ENCODE measurements at places on chromosomes 1 and 21.

GRCh38 chr1:246932366-246932700, 585 bp upstream of the AHCTF1 start:
- no peak for DNase-seq

- DNase-seq: no peak
Measured at GRCh38 chr1:173601588-173601987, 1.3 kb downstream of the SLC9C2 start.

DNA sequence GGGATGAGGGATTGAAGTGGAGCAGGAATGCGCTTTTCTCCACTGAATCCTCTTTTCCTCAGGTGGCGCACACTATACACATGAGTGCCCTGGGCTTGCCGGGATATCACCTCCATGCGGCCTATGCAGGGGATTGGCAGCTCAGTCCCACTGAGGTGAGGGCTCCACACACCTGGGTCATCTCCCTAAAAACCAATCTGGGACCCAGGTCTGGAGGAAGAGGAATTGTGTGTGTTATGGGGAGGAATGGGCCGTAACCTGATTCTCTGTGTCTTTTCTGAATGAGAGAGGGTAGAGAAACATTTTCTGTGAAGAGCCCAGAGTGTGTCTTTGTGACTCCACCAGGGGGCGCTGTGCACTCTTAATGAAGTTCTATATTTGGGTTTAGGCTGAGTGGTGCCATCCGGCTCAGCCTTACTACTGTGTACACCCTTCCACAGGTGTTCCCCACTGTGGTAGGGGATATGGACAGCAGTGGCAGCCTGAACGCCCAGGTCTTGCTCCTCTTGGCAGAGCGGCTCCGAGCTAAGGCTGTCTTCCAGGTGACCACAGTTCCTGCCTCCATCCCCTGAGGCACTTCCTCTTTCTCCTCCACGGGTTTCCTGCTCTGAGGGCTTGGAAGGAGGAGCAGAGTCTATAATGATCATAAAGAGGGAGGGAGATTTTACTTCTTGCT, 1.5 kb downstream of the TOMM40L start:
- DNase-seq: peak; percentile 56

DNA sequence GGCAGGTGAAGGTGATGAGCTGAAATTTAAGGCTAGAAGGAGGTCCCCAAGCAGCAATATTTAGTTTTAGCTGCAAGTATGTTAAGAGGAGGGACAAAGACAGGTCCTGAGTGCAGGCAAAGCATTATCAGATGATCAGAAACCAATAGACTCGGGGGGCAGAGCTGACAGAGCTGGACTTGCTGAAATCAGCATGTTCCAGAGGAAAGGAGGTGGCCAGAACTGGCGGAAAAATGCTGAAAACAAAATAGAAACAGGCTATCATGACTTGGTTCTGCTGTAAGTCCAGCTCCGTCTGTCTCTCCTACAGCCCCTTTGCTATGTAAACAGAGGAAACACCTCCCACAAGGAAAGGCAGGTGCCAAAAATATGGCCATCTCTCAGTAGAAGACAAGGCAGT, at the start of gene CD5L:
Gene CD5L, minus strand, starts transcription at position 101 of the 400 bp plus-strand sequence. CDS start 107 bp downstream, outside the sequence.
- DNase-seq: no peak

GRCh38 chr1:171222936-171223335, 25.4 kb upstream of the FMO1 start:
- no peak for DNase-seq

DNA sequence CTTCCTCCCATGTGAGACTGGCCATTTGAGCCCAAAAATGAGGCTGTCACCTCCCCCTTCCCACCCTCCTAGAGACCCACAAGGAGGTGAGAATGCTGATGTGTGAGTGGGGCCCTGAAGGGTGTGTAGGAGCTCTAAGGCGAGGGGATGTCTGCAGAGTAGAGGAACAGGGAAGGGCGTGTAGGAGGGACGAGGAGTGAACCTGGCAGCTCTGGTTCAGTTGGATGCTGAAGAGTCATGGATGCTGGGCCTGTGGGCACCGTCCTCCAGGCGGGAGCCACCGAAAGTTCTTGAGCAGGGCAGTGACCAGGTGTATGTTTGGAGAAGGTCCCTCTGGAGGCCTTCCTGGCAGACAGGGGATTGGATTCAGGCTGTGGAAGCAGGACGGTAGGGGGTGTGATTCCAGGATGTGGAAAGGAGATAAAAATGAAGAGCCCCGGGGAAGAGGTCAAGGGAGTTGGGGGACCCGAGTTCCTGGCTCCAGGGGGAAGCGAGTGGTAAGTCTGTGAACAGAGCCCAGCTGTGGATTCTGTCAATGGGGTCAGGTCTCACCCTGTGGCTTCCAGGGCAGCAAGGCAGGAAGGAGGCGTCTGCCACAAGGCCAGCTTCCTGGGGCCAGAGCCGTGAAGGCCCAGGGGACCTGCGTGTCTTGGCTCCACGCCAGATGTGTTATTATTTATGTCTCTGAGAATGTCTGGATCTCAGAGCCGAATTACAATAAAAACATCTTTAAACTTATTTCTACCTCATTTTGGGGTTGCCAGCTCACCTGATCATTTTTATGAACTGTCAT, 7.9 kb downstream of the SAMD11 start:
- DNase-seq: no peak

DNA sequence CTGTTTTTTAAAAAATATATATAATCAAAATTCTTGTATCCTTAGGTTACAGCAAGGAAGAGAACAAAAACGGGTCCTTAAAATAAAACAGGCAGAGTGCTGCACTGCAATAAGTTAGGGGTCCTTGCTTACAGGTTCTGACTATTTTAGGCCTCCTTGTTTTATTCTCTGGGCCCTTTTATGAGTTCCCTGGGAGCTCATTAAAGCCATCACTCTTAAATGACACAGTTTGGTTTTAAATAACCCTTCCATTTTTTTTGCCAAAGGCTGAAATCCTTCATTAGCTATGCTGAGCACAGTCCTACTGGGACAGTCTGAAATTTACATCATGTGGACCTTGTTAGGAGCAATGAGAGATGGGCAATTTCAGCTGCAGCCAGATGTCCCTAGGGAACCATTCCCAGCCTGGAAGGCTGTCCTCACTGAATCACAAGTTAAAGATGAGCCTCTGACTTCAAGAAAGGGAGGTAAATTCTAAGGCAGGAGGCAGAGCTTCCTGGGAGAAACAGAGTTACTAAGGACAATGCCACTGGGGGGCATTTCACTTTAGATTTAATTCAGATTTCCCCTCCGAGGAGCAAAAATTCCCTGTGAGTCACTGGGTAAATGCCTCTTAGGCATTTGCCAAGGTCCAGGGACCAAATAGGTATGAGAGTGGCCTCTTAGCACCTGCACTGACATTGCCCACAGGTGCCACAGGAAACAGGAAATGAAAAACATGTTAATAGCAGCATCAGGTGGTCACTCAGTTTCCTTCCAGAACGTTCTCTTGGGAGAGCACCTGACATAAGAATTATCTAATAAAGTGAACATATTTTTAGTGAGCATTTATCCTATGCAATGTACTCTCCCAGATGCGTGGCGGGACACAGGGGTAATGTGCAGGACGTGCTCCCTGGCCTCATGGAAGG, 3.8 kb upstream of the MUL1 start:
- DNase-seq: no peak

GRCh38 chr1:222098404-222098803, 356.5 kb upstream of the DUSP10 start:
- DNase-seq: no peak

DNA sequence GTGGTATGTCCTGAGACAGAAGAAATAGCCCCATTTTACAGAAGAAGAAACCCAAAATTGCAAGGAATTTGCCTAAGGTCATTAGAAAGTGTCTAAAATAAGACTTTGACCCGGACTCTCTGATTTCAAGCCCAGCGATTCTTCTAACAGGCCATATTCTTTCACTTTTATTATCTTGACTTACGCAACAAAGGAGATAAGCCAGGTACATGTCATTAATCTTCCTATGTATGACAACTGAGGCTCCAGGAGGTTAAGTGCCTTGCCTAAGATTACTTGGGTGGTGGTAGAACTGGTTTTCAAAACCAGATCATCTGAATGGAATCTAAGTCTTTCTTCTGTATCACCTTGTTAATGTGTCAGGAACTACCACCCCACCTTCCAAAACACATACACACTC, 124.3 kb downstream of the PBX1 start:
- peak; percentile 45 for DNase-seq

- DNase-seq: peak; percentile 15
Measured at GRCh38 chr21:38284216-38284615, 27.4 kb downstream of the KCNJ15 start.

DNA sequence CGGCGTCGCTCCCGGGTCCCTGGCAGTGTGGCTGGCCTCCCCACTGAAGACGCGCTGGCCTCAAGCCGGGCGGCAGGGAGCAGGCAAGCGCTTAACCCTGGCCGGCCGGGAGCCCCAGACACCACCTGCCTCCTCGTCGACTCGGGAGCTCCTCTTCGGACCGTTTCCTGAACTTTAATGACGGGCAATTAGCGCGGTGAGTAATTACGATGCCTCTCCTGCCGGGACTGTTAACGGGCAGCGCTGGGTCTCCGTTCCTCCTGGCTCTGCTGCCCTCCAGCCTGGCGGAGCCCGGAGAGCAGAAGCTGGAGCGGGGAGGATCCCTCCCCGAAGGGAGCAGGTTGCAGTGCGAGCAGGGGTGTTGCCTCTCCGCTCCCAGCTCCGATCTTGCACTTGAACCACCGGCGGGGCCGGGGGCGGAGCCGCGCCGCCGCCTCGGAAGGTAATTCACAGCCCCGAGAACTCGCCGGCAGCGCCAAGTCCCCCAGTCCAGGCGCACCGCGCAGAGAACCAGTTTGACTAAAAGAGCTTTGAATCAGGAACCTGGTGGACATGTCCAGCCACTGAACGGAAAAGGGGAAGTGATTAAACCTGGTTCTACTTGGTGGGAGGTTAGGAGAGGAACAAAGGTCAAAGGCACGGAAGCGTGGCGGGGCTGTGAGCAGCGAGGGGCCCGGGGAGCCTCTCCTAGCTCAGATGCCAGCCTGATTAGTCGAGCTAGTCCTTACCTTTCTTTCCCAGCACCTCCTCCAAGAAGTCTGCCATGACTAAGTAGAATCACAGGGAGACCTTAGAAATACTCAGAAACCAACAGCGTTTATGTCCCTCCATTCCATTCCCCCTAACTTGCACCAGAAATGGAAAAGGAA, 18.3 kb upstream of the PLEKHA6 start:
- peak; percentile 58 for DNase-seq

All from NCI-H510A (cell line).